ENCODE measurements at places on chromosomes 1 and 21.

GRCh38 chr1:100342348-100342747, 10.0 kb upstream of the CDC14A start:
- DNase-seq = no peak

DNA sequence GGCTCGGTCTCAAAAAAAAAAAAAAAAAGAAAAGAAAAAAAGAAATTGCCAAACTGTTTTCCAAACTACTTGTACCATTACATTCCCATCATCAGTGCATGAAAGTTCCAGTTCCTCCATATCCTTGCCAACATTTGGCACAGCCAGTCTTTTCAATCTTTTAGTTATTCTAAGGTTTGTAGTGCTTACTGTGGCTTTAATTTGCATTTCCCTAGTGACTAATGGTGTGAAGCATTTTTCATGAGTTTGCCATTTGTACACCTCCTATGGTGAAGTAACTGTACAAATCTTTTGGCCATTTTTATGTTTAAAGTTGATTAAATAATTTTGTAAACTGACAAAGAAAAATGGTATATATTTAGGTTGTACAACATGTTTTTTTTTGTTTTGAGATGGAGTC, 70.7 kb downstream of the DEGS1 start:
- peak; percentile 62 for DNase-seq

GRCh38 chr1:225454733-225455132, 26.9 kb upstream of the LBR start:
- DNase-seq = peak; percentile 82

DNA sequence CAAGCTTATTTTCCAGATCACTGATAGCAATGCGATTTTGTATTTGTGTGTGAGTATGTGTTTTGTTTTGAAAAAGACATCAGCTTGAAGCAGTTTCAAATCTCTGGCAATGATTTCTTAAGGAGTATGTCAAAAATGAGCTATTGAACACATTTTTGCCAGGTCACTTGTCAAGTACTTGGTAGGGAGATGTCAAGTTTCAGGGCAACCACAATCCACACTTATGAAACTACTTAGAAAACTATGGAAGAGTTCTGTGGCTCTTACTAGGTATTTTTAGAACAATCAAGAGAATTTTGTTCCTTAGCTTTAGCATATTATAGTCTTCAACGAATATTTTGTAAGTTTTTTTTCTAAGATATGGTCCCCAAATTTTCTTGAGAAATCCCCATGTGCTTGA, 318.8 kb upstream of the ZRANB2 start:
- peak; percentile 0 for DNase-seq

DNA sequence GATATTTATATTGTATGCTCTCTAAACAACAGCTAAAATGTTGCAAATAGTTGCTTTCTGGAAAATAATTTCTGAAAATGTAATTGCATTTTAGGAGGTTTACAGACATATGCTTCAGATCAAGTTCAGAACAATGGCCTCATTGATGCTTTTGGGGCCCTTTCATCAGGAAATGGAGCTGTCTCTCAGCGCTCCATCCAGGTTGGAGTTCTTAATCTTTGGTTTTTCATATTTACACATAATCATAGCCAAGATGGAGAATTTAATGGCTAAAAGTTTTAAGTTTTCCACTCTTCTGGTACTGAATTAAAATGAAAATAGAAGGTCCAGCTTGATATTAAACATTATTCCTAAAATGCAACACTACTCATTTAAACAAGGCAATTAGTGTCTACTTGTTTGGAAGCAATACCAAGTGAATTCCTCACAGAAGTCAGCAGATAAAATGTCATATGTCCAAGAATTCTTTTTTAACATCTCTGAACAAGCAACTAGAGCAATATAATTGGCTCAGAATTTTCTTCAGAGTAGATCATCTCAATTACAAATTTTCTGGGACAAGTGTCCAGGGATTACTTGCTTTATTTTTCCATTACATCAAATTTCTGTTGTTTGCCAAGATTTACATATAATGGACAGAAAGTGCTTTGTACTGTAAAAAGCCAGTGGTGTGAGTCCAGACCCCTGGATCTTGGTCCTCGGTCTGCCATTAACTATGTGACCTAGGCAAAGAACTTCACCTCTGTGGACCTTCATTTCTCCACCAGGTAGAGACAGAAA, 22.6 kb downstream of the CLCA1 start:
- DNase-seq = no peak
